CD8-positive, alpha-beta memory T cell (primary cell): ENCODE measurements at places on chromosomes 11 and 22.

- peak; percentile 9 for DNase-seq
- no peaks in the 10 kb centered on the region for H3K36me3 ChIP-seq
- H3K27ac ChIP-seq: no peak overlapping the region
- peaks cover 22% of the 10 kb centered on the region for H3K4me1 ChIP-seq
- H3K27me3 ChIP-seq: no peaks in the 10 kb centered on the region
- H3K4me3 ChIP-seq: peak overlapping the region; percentile 43
Measured at GRCh38 chr11:118610225-118610772, 2.9 kb downstream of the PHLDB1 start.

- no peak overlapping the region for H3K4me3 ChIP-seq
- DNase-seq: no peak
- H3K27ac ChIP-seq: no peak overlapping the region
- no peaks in the 10 kb centered on the region for H3K36me3 ChIP-seq
- peaks cover 11% of the 10 kb centered on the region for H3K4me1 ChIP-seq
- H3K27me3 ChIP-seq: peaks cover 23% of the 10 kb centered on the region
Measured at GRCh38 chr22:50674606-50675552, 2.3 kb downstream of the SHANK3 start.

DNA sequence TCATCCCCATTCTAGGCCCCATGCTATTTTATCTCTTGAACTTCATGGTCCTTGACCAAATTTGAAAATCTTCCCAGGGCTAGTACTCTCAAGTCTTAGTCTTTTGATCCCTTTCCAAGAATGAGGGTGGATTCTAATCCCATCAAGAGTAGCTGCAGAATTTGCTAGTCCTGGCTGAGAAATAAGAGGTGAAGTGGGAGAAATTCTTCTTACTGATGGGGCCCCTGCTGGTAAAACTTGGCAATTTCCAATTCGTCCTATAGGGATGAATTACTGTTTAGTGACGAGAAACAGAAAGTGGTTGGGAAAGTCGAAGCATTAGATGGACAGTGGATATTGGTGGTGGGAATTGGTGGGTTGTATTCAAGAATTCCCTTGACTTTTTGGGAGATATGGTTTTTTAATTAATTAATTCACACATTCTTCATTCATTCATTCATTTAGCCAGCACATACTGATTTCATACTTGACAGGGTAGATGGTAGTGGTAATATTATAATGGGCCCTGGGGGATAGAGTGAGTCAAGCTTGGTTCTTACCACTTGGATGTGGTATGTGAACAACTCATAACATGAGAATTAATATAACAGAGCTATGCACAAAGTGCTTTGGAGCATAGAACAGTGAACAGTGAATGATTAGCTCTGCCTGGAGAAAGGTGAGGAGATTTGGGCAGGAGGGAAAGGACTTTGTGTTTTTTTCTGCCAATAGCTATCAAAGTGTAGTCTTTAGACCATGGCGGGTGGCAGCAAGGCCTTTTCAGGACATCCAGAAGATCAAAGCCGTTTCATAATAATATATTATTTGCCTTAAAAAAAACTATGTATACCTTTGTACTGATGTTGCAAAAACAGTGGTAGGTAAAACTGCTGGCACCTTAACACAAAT, 103.8 kb downstream of the STIM1 start:
- peaks cover 66% of the 10 kb centered on the region for H3K4me1 ChIP-seq
- DNase-seq: no peak
- no peak overlapping the region for H3K4me3 ChIP-seq

- no peaks in the 10 kb centered on the region for H3K27me3 ChIP-seq
- H3K27ac ChIP-seq: no peak overlapping the region
- H3K36me3 ChIP-seq: peaks cover 22% of the 10 kb centered on the region
- DNase-seq: no peak
- peaks cover 60% of the 10 kb centered on the region for H3K4me1 ChIP-seq
Measured at GRCh38 chr11:117984476-117984875, 1.7 kb upstream of the IL10RA start.

DNA sequence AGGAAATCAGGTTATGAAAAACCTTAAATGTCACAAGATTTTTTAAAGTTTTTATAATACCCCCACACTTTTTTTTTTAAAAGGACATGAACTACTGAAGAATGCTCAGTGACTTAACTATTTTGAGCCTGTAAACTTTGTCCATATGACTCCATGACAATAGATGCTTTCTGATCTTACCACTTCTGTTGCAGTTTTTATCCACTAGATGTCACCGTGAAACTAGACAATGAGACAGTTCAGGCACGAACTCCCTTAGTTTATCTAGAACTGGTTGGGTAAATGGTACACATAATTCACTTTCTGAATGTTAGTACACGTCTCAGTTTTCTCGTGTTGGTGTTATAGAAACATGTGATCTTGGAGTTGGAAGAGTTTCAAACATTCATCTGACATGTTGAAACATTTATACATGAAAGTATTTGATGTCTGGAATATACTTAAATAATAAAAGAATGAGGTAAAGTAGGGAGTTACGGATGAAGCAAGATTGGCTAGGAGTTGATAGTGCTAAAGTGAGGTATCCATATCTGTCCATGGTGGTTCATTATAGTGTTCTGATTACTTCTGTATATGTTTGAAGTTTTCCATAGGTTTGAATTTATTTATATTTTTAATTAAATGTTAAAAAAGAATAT, 8.1 kb downstream of the CCDC15 start:
- no peaks in the 10 kb centered on the region for H3K4me1 ChIP-seq
- H3K27ac ChIP-seq: no peak overlapping the region
- no peaks in the 10 kb centered on the region for H3K27me3 ChIP-seq
- no peaks in the 10 kb centered on the region for H3K36me3 ChIP-seq
- no peak overlapping the region for H3K4me3 ChIP-seq

GRCh38 chr11:14480716-14481115, 18.9 kb downstream of the COPB1 start:
- DNase-seq: no peak
- no peaks in the 10 kb centered on the region for H3K27me3 ChIP-seq
- H3K4me3 ChIP-seq: no peak overlapping the region
- H3K27ac ChIP-seq: no peak overlapping the region
- peaks cover 41% of the 10 kb centered on the region for H3K36me3 ChIP-seq

GRCh38 chr22:44196241-44196640, 15.5 kb downstream of the PARVG start:
- H3K27ac ChIP-seq: no peak overlapping the region
- peaks cover 20% of the 10 kb centered on the region for H3K36me3 ChIP-seq
- peaks cover 35% of the 10 kb centered on the region for H3K4me1 ChIP-seq
- no peak for DNase-seq

GRCh38 chr11:59778122-59778521, 22.9 kb downstream of the STX3 start:
- H3K36me3 ChIP-seq: no peaks in the 10 kb centered on the region
- no peak overlapping the region for H3K4me3 ChIP-seq
- no peaks in the 10 kb centered on the region for H3K27me3 ChIP-seq
- H3K27ac ChIP-seq: no peak overlapping the region
- H3K4me1 ChIP-seq: peaks cover 4% of the 10 kb centered on the region

- DNase-seq: no peak
- no peak overlapping the region for H3K27ac ChIP-seq
- no peaks in the 10 kb centered on the region for H3K27me3 ChIP-seq
- no peaks in the 10 kb centered on the region for H3K4me1 ChIP-seq
- no peak overlapping the region for H3K4me3 ChIP-seq
Measured at GRCh38 chr11:103157542-103157941, 48.3 kb downstream of the DYNC2H1 start.

- no peak overlapping the region for H3K4me3 ChIP-seq
- H3K4me1 ChIP-seq: peaks cover 17% of the 10 kb centered on the region
- no peaks in the 10 kb centered on the region for H3K27me3 ChIP-seq
- peak overlapping the region; percentile 40 for H3K27ac ChIP-seq
Measured at GRCh38 chr11:86196913-86197312, 47.6 kb upstream of the EED start.

GRCh38 chr11:112590764-112591163, 330.1 kb upstream of the PLET1 start:
- H3K4me1 ChIP-seq: no peaks in the 10 kb centered on the region
- no peaks in the 10 kb centered on the region for H3K36me3 ChIP-seq
- DNase-seq: no peak
- no peak overlapping the region for H3K27ac ChIP-seq

DNA sequence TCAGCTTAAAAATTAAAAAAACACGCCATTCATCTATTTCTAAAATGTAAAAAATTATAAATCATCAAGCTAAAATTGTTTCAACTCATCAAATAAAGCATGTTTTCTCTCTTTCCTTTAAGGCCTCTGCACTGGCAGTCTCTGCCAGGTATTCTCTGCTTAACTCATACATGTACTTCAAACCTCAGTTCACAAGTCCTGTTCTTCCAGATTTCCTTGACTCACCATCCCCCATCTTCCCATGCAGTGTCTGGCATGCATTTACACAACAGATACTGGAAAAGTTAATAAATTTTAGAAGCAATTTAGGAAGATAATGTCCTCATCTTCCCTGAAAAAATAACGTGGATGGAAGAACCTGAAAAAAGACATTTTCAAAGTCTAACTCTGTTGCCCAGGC, 32.5 kb downstream of the CSTF3 start:
- no peak overlapping the region for H3K27ac ChIP-seq
- H3K27me3 ChIP-seq: no peaks in the 10 kb centered on the region
- no peaks in the 10 kb centered on the region for H3K36me3 ChIP-seq
- DNase-seq: no peak
- H3K4me3 ChIP-seq: no peak overlapping the region
- no peaks in the 10 kb centered on the region for H3K4me1 ChIP-seq

DNA sequence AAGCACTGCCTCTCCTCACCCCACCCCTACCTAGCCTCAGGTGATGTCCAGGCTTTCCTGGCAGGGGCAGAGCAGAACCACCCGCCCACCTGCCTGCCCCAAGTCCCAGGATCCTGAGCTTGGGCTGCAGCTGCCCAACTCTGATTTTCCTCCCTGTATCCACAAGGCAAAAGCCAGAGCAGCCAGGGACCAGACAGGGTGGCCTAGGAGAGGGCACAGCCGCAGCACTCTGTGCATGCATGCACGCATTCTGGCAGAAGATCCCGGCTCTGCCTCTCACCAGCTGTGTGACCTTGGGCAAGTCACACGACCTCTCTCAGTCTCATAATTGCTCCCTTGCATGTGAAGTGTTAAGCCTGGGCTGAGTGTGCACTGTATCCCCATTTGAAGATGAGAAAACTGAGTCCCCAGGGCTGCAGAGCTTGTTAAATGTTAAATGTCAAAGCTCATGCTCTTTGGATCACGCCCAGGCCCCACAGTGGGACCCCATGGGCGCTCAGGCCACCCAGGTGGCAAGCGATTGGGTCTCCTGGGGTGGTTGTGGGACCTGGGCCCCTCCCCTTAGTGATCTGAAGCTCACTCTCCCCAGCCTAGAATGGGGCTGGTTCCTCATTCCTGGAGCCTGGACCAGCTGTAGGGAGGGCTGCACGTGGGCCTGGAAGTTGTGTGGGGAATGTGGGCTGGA, 2.8 kb upstream of the CARNS1 start:
- H3K36me3 ChIP-seq: no peaks in the 10 kb centered on the region
- no peak for DNase-seq
- H3K4me3 ChIP-seq: no peak overlapping the region
- H3K27me3 ChIP-seq: no peaks in the 10 kb centered on the region

GRCh38 chr22:36644333-36644757, 59.2 kb downstream of the CACNG2 start:
- no peaks in the 10 kb centered on the region for H3K36me3 ChIP-seq
- DNase-seq: no peak
- H3K4me1 ChIP-seq: no peaks in the 10 kb centered on the region
- H3K27ac ChIP-seq: no peak overlapping the region
- H3K27me3 ChIP-seq: no peaks in the 10 kb centered on the region

GRCh38 chr22:25624476-25624875, 60.0 kb downstream of the GRK3 start:
- H3K4me1 ChIP-seq: no peaks in the 10 kb centered on the region
- no peak overlapping the region for H3K4me3 ChIP-seq
- no peak for DNase-seq
- no peak overlapping the region for H3K27ac ChIP-seq
- H3K27me3 ChIP-seq: no peaks in the 10 kb centered on the region
- no peaks in the 10 kb centered on the region for H3K36me3 ChIP-seq

- H3K4me3 ChIP-seq: no peak overlapping the region
- no peaks in the 10 kb centered on the region for H3K4me1 ChIP-seq
- H3K27ac ChIP-seq: no peak overlapping the region
- DNase-seq: no peak
- H3K27me3 ChIP-seq: no peaks in the 10 kb centered on the region
- no peaks in the 10 kb centered on the region for H3K36me3 ChIP-seq
Measured at GRCh38 chr11:80872116-80872728, 1431.4 kb upstream of the TENM4 start.

DNA sequence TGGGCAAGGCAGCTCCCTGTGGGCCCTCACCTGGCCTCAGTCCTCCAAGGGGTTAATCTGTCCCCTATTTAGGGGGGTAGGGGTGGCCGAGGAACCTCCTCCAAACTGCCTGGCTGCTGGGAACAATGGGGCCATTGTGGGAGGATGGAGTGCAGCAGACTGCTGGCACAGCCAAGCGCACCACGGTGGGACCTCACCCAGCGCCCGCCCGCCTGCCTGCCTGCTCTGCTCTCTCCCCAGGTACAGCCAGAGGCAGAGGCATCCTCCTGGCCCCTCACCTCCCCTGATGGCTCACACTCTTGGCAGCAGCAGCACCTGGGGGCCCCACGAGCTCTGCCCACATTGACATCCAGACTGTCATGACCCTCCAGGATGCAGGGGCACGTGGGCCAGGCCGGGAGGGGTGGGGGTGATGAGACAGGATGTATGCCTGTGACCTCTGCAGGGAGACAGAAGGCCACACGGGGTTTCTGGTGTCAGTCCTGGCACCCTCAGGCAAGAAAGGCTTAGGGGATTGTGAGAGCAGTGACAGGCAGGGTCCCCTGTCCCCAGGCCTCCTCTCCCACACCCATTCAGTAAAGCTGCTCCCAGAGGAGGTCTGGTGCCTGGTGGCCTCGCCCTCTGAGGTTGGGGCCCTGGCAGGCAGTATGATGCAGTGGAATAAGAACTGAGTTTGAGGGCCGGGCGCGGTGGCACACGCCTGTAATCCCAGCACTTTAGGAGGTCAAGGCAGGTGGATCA, 11.4 kb downstream of the BCL9L start:
- H3K4me3 ChIP-seq: peak overlapping the region; percentile 78
- H3K4me1 ChIP-seq: peaks cover 92% of the 10 kb centered on the region
- H3K27ac ChIP-seq: peak overlapping the region; percentile 85
- DNase-seq: peak; percentile 93

DNA sequence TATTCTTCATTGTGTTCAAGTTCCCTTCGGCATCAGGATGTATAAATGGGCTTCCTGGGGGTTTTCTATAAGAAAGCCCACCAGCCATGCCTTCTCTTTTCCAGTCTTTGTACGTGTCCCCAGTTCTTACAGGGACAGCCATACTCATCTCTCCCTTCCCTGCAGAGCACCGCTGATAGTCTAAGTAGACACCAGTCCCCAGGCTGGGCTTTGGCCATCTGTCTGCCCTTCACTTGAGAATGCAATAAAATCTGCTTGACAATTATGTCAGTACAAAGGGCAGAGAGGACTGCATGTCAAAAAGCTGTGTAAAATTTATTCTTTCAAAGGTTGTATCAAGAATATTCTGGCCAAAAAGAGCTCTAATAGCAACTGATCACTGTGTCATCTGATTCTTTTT, 27.3 kb downstream of the NTM start:
- H3K4me3 ChIP-seq: no peak overlapping the region
- H3K27me3 ChIP-seq: no peaks in the 10 kb centered on the region
- no peaks in the 10 kb centered on the region for H3K36me3 ChIP-seq
- no peak for DNase-seq
